ENCODE measurements at places on chromosomes 3 and 15.
A peak's percentile ranks its signal among the peaks of the same experiment; 100 is the strongest.

DNA sequence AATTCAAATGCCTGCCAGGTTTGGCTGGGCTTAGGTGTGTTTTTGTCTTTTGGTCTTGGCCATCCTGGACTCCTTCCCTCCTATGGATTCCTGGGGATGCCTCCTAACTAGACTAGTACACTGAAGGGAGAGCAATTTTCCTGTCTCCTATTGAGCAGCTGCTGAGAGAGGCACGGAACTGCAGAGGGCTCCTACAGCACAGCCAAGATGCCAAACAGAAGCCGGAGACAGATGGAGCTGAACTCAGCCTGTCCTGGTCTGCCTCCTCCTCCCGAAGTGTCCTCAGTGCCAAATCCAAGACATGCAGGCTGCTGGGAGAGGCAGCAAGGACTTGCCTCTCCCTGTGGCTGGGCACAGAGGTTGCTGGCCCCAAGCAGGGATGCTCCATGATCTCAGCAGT, 256.6 kb upstream of the PROK2 start:
- DNase-seq: no peak

DNA sequence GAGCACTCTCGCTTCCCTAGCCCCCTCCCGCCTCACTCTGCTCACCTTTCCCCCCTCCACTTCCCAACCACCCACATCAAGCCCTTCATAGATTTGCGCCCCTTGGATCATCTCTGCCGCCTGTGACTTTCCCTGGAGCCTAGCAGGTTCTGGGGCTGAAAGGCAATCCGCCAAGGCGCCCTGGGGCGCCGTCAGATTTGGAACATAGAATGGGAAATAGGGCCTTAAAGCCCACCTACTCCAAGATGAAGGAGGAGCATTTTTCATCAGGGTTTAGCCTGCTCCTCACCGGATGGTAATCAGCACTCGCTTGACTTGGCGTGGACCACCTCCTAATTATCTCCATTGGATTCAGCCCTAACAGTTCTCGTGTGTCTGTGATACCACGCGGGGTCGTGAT, 1.3 kb downstream of the CPNE4 start:
- no peak for DNase-seq

GRCh38 chr3:66553441-66554113, 52.8 kb upstream of the LRIG1 start:
- DNase-seq: no peak

DNA sequence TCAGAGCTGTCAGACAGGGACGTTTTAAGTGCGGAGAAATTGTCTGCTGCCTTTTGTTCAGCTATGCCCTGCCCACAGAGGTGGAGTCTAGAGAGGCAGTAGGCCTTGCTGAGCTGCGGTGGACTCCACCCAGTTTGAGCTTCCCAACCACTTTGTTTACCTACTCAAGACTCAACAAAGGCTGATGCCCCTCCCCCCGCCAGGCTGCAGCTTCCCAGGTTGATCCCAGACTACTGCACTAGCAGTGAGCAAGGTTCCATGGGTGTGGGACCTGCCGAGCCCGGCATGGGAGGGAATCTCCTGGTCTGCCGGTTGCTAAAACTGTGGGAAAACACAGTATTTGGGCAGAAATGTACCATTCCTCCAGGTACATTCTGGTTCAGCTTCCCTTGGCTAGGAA, 282.1 kb downstream of the VGLL3 start:
- DNase-seq: no peak

DNA sequence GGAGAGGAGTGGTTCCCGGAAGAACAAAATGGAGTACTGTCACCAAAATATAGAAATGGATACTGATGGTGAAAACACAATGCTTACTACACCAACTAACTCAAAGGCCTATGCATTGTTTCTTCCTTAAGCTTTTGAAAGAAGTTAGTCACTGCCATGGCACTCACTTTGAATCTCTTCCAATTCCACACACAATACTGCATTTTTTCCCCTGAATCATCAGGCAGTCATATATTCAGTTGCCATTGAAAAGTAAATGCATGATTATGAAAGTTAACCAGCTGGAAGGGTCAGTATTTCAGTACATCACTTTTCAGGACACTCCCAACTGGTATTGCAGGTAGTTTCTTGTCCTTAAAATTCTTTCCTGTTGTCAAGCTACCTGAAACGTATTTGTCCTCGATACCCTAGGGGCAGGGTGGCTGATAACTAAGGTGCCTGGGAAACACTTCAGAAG, 9.0 kb upstream of the LRRFIP2 start:
- no peak for DNase-seq

- DNase-seq: no peak
These were observed 96.0 kb downstream of the TBC1D2B start for GRCh38 chr15:77981281-77982126.

DNA sequence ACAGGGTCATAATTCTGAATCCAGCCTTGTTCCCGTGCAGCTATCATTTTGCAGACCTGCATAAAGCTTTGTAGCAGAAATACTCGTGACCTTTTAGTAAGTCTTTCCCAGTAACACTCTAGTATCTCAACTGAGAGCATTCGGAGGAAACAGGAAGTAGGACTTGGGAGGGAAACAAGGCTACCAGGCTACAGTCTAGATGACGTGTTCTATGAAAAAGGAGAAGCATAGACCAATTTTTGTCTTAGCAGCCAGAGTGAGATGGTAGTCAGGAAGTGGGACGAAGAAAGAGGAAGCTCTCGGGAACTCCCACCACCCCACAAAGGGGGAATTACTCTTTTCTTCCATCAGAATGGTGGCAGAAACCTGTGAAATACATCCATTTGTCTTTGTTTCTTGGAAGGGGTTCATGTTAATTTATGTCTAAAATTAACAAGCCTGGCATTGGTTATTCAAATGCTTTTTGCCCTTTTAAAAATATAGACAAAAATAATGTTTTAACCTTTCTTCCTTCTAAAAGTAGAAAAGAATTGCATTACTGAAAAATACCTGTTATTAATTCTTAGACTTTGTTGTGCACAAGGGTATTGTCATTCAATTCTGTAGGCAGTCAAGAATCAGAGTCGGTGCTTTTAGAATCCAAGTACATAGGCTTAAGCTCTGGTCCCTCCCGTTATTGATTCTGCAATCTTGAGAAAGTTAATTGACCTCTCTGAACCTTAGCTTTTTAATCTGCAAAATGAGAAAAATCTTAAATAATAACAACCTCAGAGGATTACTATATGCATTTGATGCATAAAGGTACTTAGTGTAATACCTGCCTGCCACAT, 1.6 kb upstream of the SUCNR1 start:
- no peak for DNase-seq

DNA sequence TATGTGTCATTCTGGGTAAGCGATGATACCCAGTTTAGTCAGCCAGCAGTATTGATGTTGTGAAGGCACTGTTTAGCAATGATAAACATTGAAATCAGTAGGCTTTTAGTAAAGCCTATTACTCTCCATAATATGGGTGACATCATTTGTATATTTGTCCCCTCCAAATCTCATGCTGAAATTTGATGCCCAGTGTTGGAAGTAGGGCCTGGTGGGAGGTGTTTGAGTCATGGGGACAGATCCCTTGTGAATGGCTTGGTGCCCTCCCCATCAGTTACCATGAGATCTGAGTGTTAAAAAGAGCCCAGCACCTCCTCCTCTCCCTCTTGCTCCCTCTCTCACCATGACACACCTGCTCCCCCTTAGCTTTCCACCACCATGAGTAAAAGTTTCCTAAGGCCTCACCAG, 31.4 kb upstream of the FAN1 start:
- no peak for DNase-seq

DNA sequence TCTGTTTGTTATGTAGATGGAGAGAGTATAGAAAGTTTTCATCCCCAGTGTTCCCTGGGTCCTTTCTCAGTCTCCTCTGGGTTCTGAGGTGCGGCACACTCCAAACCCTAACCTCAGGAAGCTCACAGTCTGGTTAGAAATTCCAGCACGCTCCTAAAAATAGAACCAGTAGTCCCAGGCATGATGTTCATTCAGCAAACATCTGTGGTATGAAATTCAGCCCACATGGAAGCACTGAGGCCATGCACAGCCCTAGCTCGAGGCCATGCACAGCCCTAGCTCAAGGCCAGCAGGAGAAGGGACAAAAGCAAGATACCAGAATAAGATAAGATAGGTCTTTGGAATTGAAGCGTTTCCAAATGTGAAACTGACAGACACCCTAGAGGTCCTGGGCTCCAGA, 82.3 kb upstream of the OXTR start:
- no peak for DNase-seq

DNA sequence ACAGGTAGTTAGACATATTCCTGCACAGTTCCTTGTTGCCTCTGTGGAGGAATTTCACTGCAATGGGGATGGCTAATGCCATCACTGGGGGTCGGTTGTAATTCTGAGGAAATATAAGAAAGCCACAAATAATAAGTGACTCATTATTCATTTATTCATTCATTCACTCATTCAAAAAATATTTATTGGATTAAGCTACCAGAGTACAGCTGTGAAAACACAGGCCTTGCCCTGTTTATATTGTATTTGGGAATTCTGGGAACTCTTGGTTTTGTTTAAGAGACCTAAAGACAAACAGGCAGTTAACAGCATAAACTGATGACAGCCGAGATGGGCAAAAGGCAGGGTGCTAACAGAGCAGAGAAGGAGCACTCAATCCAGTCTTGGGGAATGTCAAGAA, 23.6 kb downstream of the PTX3 start:
- no peak for DNase-seq

GRCh38 chr3:46489875-46490274, 7.9 kb upstream of the RTP3 start:
- no peak for DNase-seq

DNA sequence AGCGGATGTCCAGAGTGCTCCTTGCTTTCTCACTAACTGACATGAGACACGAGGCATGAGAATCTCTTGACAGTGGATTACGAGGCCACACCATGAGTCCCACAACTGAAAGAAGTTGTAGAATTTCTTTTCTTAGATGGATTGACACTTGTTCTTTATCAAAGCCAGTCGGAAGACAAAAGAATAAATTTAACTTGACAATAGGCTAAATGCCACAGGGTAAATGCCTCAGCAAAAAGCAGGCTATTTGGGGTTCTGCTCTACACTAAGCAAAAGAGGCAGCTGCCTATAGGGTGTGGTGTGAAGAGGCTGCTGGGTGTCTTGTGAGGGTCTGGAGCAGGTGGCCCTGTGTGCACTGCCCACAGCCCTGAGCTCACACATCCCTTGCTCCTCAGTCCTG, 135.1 kb upstream of the SEMA6D start:
- no peak for DNase-seq

DNA sequence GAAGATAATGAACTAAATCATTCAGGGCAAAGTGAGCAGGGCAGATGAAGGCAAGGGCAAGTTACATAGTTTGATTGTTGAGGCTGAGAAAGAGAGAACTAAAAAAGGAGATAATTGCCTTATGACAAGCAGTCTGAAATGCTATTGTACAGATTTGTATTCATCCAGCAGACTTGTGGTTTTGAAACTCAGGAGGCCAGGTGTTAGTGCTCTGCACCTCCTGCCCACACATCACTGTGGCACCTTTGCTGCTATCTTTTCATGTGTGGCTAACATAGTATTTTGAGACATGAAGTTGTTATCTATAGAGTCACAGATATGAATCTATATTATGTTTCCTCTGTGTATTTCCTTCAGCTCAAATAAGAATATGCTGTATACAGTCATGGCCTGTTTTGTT, 24.3 kb upstream of the SUCLG2 start:
- no peak for DNase-seq

DNA sequence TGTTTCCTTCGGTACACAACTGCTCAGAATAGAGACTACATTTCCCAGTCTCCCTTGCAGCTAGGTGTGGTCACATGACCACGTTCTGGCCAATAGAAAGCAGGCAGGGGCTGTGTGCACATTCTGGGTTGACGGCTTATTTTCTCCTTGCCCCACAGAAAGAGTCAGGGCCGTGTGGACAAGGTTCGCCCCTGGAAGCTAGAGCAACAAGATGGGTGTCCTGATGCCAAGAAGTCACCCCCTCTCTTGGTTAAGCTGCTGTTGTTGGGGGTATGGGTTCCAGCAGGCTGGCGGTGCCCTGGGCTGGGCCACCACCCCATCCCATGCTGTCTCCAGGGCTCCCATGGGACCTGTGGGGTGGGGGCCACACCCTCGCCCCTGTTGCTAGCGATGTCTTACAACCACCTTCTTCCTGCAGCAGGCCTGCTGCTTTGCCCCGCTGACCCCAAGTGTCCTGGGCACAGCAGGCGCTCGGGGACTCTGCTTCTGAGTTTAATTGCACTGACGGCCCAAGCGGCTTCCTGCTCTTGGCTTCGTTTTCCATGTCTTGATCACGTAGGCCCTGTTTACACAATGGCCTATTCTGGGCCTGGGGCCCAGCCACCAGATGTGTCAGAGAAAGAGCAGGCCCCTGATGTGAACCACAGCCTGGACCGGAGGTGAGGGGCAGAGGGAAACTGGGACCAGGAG, 24.9 kb downstream of the ABTB1 start:
- DNase-seq: peak; percentile 4

- DNase-seq: peak; percentile 69
These were observed 13.6 kb upstream of the SMCO1 start for GRCh38 chr3:196528639-196529233.

- DNase-seq: no peak
These were observed 533.1 kb downstream of the TBL1XR1 start for GRCh38 chr3:176663837-176664831.

DNA sequence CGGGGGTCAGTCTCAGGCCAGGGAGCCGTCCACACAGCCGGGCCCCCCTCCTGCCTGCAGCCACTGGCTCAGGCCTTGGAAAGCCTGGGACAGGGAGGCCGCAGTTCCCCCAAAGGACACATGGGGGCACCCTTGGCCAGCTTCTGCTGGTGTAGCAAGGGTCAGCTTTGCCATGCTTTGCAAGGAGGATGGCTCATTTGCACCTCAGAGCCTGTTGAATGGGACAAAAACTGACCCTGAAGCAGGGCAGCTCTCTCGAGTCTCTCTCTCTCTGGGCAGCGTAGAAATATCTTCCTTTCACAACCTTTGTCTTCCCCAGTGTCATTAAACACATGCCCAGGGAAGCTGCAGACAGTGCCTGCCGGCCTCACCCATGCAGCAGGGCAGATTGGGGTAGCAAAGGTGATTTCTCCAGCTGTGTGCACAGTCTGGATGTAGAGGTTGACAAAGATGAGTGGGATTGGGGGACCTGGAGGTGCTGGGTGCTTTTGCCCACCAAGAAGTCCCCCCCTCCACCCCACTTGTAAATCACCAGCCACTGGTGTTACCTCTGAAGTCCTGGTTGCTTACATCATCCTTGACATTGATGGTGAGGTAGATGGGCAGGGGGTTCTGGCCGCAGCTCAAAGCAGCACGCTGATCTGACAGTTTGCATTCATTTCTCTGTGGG, 17.4 kb upstream of the EHD4 start:
- DNase-seq: peak; percentile 73

DNA sequence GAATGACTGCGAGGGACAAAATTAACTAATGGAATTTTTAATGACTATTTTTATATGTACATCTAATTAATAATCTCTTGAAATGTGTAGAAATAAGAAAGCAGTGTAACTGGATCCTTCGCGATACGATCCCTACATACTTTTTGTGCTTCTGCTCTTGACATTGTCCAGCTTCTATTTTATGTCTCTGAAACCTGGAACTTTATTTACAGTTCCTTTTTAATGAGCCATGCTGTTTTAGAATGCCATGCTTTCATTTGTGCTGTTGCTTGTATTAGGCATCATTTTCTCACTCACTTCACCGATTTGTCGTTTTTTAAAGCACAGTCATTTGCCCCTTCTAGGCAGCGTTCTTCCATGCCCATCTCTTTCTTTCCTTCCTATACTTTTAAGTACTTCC, 301.3 kb downstream of the EDEM1 start:
- DNase-seq: no peak

- no peak for DNase-seq
These were observed 41.2 kb downstream of the HES1 start for GRCh38 chr3:194177141-194177540.

- no peak for DNase-seq
These were observed 307.8 kb upstream of the ARRDC4 start for GRCh38 chr15:97652700-97653167.

- DNase-seq: no peak
These were observed 77.2 kb downstream of the VGLL4 start for GRCh38 chr3:11566478-11566877.

All from stimulated activated CD8-positive, alpha-beta memory T cell treated with anti-CD3 and anti-CD28 coated beads, Interleukin-12 subunit alpha, Interleukin-12 subunit beta, amount 100 ng/mL, for 1 hour (primary cell).